HCEC 1CT (cell line): ENCODE measurements at places on chromosomes 4 and X.

DNA sequence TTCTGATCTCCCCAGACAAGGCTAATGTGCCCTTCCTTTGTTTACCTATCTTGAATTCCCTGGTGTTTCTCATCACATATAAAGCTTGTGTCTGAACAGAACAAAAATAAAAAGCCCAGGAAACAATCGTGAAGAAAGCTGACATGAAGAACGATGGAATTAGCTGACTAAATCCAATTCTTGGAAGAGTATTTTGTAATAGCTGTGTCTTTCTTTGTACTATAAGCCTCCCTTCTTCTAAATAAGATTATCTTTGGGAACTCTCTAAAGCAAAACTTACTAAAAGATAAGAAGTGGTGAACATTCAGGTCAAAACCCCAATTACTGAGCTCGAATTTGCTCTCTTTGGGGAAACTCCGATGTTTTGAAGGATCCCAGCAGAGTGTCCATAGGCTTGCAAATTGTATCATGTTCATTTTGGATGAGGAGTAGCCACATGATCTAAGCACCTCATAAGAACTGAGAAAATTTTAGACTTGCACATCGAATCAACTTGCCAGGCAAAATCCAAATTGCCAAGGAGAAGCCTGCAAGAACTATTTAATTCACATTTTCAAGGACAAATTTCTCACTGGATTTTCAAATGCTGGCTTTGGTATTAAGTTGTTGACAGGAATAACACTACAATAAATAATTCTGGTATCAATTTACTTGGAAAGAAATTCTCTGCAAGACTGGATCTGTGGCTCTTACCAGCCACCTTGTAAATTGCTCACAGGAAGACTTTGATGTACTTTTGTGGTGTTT is 106.2 kb downstream of the LNX1 start:
- no peak for DNase-seq

- no peak for DNase-seq
Observed at GRCh38 chrX:66110112-66110511, 53.9 kb upstream of the HEPH start.

DNA sequence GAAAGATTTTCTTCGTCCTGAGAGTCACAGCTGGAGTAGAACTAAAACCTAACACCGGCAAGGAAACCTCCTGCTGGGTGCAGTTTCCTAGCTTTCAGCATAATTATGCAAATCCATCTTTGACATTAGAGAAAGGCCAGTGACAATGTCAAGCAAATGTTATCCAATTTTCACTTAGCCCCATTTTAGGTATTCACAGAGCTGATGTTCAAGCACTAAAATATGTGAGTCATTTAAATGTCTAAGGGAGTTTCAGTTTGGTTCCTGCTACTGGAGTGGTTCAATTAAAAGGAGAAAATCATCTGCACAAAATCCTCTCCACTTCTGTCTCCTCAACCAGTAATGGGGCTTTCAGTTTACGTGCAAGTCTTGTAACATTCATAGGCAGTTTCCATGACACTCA is 37.1 kb upstream of the AMOT start:
- no peak for DNase-seq

DNA sequence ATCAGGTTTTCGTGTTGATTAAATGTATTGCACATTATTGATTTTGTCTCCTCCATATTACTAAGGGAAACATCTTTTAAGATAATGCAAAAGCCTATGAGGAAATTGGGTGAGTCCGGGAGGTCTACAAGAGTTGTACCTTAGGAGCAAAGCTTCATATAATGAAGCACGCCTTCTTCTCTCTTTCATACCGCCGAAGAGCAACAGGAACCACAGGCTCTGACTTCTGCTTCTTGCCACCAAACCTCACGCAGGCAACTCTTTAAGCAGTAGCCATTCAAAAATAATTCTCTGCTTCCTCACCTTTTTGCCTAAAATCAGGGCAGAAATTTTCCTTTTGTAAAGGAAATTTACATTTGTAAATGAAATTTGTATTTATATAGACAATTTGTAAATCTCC is 139.6 kb downstream of the SPRY1 start:
- DNase-seq, result no peak

- peak; percentile 37 for DNase-seq
Observed at GRCh38 chr4:165726831-165727230, 146.2 kb upstream of the TLL1 start.

DNA sequence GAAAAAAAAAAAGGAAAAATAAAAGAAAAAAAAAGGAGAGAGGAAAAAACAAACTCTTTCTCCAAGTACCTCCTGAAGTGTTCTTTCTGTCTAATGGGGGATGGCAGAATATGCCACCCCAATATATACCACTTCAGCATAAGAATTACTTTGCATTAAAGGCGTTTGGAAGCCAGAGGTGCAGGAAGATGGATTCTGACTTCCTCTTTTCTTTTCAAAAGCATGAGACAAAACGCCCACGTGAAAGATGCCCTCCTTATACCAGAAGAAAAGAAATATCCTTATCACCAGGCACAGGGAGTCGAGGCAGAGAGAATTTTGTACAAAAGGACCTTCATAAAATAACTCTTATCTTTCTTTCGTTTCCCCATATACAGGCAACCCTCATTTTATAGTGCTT is 40.9 kb downstream of the COX18 start:
- no peak for DNase-seq

- DNase-seq, result no peak
Observed at GRCh38 chr4:55248756-55249155, 97.3 kb upstream of the SRD5A3 start.
